ENCODE measurements at places on chromosomes 7 and 10.

DNA sequence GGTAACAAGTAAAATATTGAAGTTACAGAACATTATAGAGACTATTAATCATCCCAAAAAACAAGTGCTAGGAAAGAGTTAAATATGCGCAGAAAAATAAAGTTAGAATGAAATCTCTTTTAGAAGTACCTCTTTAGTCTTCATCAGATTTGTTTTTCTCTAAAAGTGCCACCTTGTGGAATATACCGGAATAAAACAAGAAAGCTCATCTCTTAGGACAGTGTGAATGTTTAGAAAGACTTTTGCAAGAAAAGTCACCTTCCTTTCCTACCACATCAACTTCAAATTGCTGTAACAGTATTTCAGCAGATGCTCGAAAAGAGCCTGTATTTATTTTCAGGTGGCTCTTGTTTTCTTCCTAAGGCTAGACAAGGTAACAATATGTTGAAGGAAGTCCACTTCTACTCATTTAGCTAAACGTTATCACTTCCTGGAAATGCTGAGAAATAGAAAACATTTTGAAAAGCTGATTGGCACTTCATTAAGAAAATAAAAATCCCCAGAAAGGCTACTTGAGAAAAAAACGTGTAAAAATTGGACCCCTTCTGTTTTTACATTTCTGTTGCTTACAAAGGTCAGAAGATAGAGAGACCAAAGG, 19.8 kb upstream of the FAM133B start:
- DNase-seq, result no peak

- DNase-seq, result no peak
Observed at GRCh38 chr10:26706936-26707335, 9.4 kb downstream of the PDSS1 start.

DNA sequence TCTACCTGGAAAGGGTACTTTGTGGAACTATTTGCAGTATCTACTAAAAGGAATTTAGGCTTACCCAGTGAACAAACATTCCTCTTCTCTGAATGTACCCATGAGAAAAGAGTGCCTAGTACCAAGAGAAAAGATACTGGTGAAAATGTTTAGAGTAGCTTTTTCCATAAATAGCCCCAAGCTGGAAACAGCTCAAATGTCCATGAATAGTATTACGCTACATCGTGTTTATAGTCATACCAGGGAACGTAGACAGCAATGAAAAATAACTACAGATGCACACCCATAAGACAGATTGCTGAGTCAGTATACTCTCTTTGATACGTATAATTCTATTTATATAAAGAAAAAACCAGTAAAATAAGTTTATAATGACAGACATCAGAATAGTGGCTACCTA, 285.9 kb downstream of the KLF6 start:
- DNase-seq, result no peak

DNA sequence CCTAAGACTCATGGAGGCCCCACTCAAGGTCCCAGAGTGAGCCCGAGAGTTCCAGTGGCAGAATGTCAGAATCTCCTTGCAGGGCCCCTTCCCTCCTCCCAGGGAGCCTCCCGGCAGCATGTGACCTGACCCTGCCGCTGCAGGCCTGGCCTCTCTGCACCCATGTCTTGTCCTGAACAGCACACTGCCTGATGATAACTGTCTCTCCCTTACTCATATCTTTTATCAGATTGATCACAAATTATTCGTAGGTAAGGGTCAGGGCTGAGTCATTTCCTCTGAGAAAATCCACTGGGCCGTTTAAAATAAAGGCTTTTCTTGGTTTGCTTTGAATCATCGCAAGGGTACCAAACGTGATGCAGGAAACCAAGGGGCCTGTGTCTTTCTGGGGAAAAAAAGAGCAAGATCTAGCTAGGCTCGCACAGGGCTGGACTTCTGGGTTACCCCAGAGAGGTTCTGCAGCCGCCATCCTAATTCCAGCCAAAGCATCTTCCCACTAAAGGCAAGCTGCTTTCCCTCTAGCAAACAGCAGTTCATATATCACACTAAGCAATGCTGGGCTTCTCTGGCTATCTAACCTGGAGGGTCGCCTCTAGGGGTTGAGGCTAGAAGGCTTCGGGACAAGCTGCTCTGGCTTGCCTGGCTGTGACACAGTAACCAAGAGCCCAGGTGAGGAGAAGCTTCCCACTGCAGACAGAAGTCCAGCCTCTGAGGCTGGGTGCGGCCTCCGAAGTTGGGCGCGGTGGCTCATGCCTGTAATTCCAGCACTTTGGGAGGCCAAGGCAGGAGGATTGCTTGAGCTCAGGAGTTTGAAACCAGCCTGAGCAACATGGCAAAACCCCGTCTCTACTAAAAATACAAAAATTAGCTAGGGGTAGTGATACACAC, 104.9 kb downstream of the SPDYE5 start:
- DNase-seq, result no peak

GRCh38 chr10:1552406-1552805, 184.9 kb downstream of the ADARB2 start:
- no peak for DNase-seq

DNA sequence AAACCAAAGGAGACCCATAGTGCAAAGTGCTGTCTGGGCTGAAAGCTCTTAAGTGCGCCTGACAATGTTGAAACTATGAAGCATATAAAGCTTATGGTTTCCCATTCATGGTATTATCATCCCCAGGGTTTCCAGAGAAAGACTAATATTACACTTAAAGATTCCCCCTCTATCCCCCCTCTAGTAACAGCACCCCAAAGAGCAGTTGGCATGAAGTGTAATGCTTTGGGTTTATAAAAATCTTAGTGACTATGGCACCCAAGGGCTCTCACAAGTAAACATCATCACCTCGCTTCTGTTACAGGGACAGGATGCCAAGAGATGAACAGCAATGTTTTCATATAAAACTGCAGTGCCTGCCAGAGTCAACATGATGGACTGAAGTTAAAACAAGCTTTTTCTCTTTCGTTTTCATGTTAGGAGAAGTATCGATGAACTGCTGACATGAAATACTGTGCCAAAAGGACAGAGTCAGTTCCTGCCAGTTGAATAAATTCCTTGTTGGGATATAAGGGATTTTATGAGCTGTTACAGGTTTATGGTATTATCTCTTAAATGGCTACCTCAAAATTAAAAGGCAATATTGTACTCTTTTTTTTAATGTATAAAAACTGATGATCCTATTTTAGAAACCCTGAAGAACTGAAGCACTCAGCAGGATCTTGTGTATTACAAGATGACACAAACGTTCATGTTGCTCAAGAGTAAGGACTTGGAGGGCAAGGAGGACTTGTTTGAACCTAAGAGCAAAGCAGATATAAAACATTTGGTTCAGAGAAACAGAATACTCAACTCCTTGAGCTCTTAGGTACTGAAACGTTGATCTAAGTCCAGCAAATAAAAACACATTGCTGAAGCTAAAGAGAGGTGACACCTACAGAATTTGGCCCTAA, 203.7 kb upstream of the IMMP2L start:
- no peak for DNase-seq

DNA sequence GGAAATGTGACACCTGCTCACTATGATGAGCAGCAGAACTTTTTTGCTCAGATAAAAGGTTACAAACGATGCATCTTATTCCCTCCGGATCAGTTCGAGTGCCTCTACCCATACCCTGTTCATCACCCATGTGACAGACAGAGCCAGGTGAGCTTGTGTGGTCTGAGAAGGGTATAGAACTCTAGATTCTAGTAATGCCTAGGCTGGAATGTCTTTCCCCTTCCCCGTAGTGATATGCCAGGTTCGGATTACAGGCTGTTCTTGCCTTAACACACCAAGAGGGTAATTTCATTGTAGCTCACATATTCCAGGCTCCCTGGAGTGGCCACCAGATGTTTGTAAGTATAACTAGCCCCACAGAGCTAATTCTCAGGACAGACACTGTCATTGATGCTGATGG, 9.2 kb downstream of the HIF1AN start:
- no peak for DNase-seq

DNA sequence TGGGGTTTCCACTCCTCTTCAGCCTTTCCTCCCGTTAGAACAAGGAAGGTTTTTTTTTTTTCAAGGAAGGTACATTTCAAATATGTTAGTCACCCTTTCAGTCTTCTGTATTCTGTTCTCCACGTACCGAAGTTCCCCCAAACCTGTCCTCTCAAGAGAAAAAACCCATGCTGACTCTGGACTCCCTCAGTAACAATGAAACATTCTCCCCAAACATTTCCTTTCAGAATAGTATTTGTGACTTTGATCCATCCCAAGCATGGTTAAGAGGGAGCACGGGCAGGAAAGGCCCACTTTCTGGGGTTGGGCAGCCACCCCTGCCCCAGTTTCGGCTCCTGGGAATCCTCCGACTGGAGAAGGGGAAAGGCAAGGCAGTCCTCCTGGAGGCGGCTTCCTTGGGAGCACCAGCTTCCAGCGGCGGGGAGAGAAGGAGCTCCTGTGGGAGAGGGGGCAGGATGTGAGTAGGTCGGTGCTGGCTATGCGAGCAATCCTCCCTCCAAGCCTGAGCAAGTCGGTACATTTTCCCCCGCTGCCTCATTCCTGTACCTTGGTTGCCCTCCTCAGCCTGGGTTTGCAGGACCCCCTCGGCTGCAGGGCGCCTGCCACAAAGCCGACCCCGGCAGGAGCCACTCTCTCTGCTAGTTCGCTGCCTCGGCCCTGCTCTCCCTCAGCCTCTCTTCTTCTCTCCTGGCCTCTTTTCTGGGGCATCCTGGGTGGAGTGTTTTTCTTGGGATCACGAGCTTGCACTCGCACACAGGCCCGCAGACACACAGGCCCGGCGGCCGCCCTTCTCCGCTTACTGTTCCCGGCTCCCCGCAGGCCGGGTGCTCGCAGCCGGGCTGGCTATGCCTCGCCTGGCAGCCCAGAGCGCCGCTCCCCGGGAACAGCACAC, 2.1 kb upstream of the HOXA1 start:
- DNase-seq, result no peak

DNA sequence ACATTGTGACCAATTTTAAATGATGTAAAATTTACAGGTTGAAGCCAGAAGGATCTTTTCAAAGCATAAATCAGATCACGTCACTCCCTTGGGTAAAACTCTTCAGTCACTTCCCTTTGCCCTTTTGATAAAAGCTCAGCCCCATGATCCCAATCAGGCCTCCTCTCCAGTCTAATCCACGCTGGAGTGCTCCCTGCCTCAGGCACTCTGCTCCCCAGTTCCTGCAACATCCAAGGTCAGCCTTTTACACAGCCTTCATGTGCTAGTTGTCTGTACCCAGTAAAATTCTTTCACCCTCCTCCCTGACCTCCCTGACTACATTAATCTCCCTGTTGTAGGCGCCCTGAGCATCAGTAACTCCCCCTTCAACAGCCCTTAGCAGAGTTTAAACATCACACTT, 14.1 kb downstream of the ELMO1 start:
- DNase-seq, result no peak

- DNase-seq, result no peak
Observed at GRCh38 chr10:8532647-8533046, 478.2 kb downstream of the GATA3 start.

- no peak for DNase-seq
Observed at GRCh38 chr10:634256-634655, 55.2 kb downstream of the DIP2C start.

GRCh38 chr10:121661451-121661851, 63.2 kb upstream of the FGFR2 start:
- no peak for DNase-seq

GRCh38 chr10:5854131-5854475, 35.6 kb downstream of the ANKRD16 start:
- no peak for DNase-seq

GRCh38 chr10:78831461-78831860, 237.3 kb upstream of the ZMIZ1 start:
- DNase-seq, result no peak

- peak; percentile 38 for DNase-seq
Observed at GRCh38 chr7:101058355-101058754, 26.9 kb upstream of the TRIM56 start.

DNA sequence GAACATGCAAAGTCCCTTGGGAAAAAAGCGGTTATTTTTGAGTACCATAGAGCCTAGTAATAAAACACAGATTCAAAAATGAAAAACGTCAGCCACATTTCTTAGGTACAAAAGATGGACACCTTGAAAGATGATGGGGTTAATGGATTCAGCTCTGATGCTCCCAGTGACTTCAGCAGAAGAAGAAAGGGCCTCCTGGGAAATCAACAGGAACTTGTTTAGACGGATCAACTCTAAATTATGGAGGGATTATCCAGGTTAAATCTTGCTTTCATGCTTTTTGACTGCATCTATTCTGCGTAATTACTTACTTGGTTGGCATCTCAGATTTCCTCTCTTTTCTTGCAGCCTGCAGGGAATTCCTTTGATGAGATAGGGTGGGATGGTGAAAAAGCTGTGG, 82.5 kb downstream of the TMEM178B start:
- no peak for DNase-seq

DNA sequence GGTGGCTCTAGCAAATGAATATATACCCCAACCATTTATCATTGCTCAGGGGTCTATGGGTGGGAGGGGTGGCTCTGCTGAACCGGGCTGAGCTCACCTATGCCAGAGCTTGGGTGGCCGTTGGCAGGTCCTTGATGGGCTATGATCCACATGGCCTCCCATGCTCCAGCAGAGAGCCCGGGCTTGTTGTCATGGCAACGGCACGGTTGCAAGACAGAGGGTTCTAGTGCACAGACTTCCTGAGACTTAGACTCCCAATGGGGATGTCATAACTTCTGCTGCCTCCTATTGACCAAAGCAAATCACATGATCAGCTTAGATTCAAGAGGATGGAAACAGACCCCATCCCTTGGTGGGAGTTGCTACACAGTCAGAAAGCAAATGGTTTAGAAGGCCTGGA, 36.4 kb upstream of the CARD11 start:
- DNase-seq, result no peak

- no peak for DNase-seq
Observed at GRCh38 chr7:21172800-21173199, 255.1 kb upstream of the SP4 start.

- no peak for DNase-seq
Observed at GRCh38 chr7:116024826-116025809, 5.4 kb downstream of the TFEC start.

DNA sequence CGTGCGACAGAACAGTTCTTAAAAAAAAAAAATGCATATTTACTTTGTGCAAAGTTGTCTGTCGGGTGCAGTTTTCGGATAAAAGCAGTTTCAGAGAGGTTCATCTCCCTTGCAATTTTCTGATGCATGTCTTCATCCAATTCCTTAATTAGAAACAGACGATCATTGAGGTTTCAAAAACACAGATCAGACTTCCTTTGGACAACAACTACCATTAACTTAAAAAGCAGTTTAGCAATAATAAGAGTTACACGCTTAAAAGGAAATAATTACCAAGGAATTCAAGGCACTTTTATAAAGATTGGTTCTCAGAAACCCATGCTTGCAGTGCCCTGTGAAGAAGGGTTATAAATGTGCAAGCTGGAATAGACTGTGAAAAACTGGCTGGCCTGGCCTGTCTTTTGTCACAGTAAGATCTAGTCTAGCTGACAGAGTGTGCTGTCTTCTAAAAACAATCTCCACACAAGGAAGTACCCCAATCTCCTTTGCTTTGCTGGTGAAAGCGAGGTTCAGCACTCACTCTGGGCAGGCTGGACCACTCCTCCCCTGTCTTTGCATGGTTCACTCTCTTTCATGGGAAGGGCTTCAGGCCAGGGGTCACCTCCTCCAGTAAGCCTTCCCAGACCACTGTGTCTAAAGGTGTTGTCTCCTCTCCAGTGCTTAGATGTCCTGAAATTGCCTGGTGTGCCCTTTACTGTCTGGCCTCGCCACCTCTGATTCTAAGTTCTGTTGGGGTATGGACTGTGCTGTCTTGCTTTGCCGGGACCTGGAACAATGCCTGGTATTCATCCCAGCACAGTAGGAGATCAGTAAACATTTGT, 34.8 kb upstream of the HNRNPH3 start:
- DNase-seq, result no peak

GRCh38 chr10:117165538-117166417, 27.7 kb upstream of the VAX1 start:
- DNase-seq, result no peak

- DNase-seq, result no peak
Observed at GRCh38 chr7:120486164-120486563, 213.2 kb downstream of the KCND2 start.
